ENCODE measurements at places on chromosomes 2 and 18. TPM values are rescaled to one million over a fixed set of nuclear protein-coding genes. Genes with fewer than 3 reads are reported as not detected.

RNU2-63P gene
- total RNA-seq = 1.7 TPM

RIF1 gene
- total RNA-seq = 12.1 TPM

ARID5A gene
- 18.9 TPM for total RNA-seq

STPG4 gene
- not detected for total RNA-seq

PRSS56 gene
- not detected for total RNA-seq

RMND5A gene
- total RNA-seq = 42.5 TPM

ITGB6 gene
- total RNA-seq = 0.18 TPM

ZC3H15 gene
- 20.0 TPM for total RNA-seq

GPR148 gene
- total RNA-seq = not detected

MBD2 gene
- total RNA-seq = 29.1 TPM

CHRNG gene
- total RNA-seq = not detected

GPAT2 gene
- 1.3 TPM for total RNA-seq

GCKR gene
- total RNA-seq = 142 TPM

AFF3 gene
- 2.3 TPM for total RNA-seq
